Hepatocyte (in vitro differentiated cells): ENCODE measurements at places on chromosomes 7 and 10. TPM values are rescaled to one million over a fixed set of nuclear protein-coding genes. Genes with fewer than 3 reads are reported as not detected.

DNA sequence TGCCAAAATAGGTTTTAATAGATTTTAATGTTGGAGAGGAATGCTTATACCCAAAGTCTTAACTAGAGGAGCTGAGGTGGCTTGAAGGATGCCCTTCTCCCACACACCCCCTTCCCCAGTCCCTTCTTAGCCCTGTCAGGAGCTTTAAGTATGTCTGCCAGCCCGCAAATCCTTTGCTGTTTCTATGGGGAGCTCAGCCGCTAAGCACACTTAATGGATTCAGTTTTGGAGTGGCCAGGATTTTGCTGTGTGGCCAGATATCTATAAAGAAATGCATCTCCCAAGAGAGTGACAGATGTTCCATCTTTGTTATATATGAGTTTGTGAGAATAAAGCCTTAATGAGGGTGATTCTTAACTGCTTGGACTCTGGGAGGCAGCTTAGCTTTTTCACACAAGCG is 152.9 kb upstream of the ZNF32 start:
- DNase-seq = no peak

GRCh38 chr7:135321556-135321955 is 87.9 kb downstream of the STRA8 start:
- no peak for DNase-seq

DNA sequence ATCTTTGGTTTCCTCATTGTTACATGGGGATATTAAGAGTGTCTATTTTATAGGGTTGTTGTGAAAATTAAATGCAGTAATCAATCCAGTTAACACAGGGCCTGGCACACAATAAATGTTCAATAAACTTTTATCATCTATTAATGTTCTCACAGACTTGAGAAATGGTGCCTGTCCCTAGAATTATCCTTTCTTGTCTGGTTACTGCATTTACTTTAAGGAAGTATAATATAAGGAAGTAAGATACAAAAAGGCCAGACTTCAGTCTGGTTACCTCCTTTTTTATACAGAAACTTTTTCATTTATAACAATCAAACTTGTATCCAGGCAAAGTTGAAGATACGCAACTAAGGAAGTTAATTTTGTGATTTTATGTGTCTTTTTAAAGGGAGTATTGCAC is 117.0 kb downstream of the LHFPL3 start:
- no peak for DNase-seq

GRCh38 chr10:100803908-100804307 is 58.5 kb downstream of the PAX2 start:
- no peak for DNase-seq

DNA sequence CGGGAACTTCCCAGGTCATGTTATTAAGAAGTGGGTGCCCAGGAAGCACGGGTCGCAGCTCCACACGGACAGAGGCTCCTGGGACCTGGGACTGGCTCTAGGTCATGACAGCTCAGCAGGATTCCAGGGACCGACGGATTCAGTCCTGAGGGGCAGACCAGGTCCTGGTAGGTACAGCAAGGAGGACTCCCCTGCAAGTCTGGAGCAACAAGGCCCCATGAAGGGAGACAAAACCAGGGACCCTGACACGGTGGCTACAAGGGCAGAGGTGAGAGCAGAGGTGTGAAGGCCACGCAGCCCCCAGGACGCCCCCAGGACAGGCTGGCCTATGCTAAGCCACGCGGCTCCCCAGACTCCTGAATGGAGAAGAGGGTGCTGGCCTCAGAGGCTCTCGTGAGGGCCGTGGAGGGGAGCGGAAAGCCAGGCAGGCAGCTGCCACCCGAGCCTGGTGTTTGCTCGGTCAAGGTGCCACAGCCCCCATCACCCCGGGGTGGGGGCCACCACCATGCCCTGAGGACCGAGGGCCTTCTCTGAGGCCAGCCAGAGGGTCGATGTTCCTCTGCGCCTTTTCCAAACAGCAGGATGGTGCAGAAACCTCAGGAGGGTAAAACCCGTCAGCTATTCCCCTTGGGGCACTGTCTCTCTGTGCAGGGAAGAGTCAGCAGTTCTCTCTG is 348.9 kb downstream of the PTPRN2 start:
- DNase-seq = no peak

GRCh38 chr10:3095373-3096139 is 28.2 kb downstream of the PFKP start:
- peak; percentile 84 for DNase-seq

GRCh38 chr7:22934473-22935065 is 79.4 kb downstream of the HYCC1 start:
- DNase-seq = peak; percentile 5

- DNase-seq = no peak
Observed at GRCh38 chr10:121503587-121504051, 94.6 kb downstream of the FGFR2 start.

- DNase-seq = no peak
Observed at GRCh38 chr7:22173685-22174573, 183.0 kb downstream of the RAPGEF5 start.

DNA sequence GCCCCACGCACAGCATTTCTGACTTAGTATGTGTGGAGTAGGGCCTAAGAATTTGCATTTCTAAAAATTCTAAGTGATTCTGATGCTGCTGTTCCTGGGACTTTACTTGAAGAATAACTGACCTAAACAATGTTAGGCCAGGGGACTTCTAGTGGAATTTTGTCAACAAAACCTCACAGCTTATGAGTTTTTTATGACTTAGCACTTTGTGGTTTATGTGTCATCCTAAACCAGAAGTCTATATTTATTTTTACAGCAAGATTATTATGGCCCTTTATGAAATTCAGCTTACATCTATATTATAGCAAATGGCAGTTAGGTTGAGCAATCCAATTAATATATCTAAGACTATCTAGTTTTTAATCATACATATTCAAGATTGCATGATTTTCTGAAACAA is 24.6 kb upstream of the BET1 start:
- DNase-seq = no peak

- DNase-seq = peak; percentile 39
Observed at GRCh38 chr10:109956454-109957091, 33.3 kb upstream of the XPNPEP1 start.

GRCh38 chr10:123135415-123136141 is at the start of gene HMX3:
Gene HMX3, plus strand, starts transcription at chr10:123135970. Its CDS starts 81 bp downstream, at chr10:123136051.
- no peak for DNase-seq

DNA sequence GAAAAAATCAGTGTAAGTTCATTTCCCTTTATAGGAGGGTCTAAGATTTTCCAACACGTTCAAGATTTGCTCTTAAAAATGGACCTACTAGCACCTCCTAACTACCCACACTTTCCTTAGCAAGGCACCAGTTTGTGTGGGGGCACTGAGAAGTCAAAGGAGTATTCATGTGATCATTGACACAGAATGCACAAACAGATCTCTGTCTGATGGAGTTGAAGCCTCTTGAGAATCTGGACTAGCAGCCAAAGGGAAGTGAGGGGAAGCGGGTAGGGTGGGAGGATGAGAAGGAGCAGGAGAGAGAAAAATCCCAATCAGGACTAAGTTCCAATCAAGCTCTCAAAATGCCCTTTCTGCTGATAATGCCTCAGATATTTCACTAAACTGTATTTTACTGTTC is 4.1 kb downstream of the MMS19 start:
- no peak for DNase-seq

DNA sequence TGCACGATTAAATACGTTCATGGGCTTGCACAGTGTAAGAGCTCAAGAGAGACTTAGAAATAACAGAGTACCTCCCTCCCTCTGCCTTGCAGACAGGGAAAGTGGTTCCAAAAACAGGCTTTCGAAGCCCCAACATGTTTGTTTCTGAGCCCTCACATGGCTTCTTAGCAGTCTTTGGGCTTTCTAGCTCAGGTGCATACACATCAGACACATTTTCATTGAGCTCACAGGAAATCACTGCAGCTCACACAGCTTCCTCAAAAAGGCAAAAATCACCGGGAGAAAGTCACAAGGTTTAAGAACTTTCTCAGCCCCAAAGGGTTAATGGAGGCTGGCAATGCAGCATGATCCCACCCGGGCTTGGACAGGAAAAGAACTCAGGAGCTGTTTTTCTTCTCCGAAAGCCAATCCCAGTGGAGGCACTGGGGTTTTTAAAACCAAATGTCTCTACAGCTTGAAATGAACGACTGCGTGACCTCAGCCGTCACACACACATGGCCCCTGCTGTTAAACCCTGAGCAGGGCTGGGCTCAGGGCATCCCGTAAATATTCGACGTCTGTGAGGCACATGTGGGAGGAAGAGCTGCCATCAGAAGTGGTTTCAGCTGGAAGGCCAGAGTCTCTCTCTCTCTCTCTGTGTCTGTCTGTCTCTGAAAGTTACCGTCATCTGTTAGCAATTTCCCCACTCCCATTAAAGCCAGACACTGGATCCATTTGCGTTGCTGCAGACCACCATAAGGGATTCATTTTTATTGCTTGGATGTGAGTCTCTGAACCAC is 69.7 kb downstream of the CALML3 start:
- DNase-seq = peak; percentile 69

GRCh38 chr10:120459185-120459584 is 2.2 kb downstream of the PLPP4 start:
- no peak for DNase-seq

GRCh38 chr7:15326044-15326644 is 235.7 kb downstream of the AGMO start:
- peak; percentile 34 for DNase-seq

GRCh38 chr10:28367929-28368484 is 65.1 kb upstream of the MPP7 start:
- DNase-seq = no peak

GRCh38 chr10:63365976-63366765 is 99.6 kb downstream of the JMJD1C start:
- DNase-seq = no peak

- DNase-seq = peak; percentile 66
Observed at GRCh38 chr7:43721193-43721806, 8.0 kb downstream of the COA1 start.

DNA sequence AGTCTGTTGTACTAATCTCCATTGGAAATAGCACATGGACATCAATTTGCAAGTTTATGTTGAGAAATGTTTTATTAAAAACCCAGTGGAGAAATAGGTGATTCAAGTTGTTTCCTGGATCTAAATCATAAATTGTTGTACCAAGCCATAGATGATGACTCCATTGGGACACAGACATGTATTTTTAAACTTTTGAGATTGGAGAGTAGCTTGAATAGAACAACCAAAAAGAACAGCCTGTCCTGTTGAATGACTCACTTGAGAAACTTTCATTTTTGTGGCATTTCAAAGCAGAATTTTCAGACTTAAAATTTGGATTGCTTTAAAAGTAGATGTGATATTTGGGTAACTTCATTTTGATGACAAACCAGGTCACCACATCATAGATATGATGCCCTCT is 197.5 kb downstream of the GPAM start:
- DNase-seq = no peak

The NPM3 gene
- polyA plus RNA-seq = 4.0 and 5.1 TPM in 2 replicates

The C10orf62 gene
- polyA plus RNA-seq = not detected in 2 replicates

The STK31 gene
- polyA plus RNA-seq = 0.06 and 0.33 TPM in 2 replicates

The H2BK1 gene
- polyA plus RNA-seq = not detected in 2 replicates

The C10orf53 gene
- polyA plus RNA-seq = not detected in 2 replicates

The ABCB4 gene
- polyA plus RNA-seq = 0.37 and 2.3 TPM in 2 replicates

The GARIN1A gene
- polyA plus RNA-seq = 0.44 and 1.7 TPM in 2 replicates

The PLEKHS1 gene
- polyA plus RNA-seq = not detected in 2 replicates

The PLXDC2 gene
- polyA plus RNA-seq = 39.9 and 40.4 TPM in 2 replicates

The ST8SIA6 gene
- 0.10 and 0.94 TPM in 2 replicates for polyA plus RNA-seq

The GNAT3 gene
- not detected in 2 replicates for polyA plus RNA-seq

The PRKAR2B gene
- polyA plus RNA-seq = 14.8 and 16.2 TPM in 2 replicates

The ACTL6B gene
- polyA plus RNA-seq = not detected in 2 replicates

The ADCYAP1R1 gene
- polyA plus RNA-seq = 0.17 TPM in 1 of 2 replicates, not detected in the other

The AGR2 gene
- polyA plus RNA-seq = 173 and 183 TPM in 2 replicates

The DNAH11 gene
- 0.38 and 1.3 TPM in 2 replicates for polyA plus RNA-seq
